ENCODE measurements at places on chromosomes 6 and 20.

- no peak for DNase-seq
Measured at GRCh38 chr6:20169119-20169557, 43.1 kb downstream of the MBOAT1 start.

DNA sequence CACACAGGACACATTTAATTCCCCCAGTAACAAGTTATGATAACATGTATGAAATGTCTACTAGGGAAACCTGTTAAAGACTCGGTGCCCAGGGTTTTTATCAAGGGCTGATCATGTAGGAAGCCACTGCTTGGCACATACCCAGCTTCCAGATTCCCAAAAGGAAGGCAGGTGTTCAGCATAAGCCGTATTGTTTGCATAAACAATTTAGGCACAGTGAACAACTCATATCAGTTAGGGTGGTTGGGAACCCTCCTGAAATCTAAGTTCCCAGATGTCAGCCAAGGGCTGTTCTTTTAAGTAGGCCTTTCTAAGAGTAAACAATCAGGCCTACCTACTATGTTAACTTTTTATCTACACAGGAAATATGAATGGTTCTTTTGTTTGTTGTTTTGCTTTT is 74.1 kb downstream of the ASXL1 start:
- DNase-seq: no peak

DNA sequence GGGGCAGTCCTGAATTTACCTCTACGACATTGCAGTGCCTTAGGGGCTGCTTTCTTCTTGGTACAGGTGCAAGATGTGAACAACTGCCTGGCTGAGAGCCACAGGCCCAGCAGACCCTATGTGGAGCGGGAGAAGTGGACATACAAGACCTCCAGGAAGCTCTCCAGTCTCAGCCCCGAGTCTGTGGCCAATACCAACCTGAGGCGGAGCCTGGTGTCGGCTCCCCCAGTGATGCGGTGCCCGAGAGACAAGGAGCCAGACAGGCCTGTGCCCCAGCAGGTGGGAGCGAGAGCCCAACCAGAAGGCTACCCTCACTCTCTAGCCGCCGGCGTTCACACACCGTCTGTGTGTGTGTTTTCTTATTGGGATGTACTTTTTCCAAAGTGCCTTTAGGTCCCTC is 59.6 kb downstream of the EFCAB8 start:
- DNase-seq: no peak

- DNase-seq: peak; percentile 53
Measured at GRCh38 chr6:68635706-68636513, 828 bp downstream of the ADGRB3 start.

- no peak for DNase-seq
Measured at GRCh38 chr20:4833074-4833728, 111.5 kb downstream of the PRND start.

DNA sequence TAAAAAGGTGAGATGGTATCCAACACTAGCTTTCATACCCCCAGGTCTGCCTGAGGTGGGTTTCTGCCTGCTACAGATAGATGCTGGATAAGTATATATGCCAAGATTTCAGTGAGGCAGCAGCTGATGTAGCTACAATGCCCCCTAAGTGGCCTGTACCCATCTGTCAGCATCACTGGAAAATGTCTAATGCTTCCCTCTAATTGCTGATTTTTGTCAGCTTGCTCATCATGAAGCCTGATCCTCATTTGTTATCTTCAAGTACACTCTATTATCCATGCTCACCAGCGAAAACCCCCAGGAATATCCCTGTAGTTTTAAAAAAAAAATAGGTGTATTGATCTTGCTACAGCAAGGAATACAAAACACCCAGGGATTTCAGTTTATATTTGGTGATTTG is 32.2 kb downstream of the OPRM1 start:
- no peak for DNase-seq

GRCh38 chr20:50655311-50655880 is 35.9 kb downstream of the RIPOR3 start:
- no peak for DNase-seq

DNA sequence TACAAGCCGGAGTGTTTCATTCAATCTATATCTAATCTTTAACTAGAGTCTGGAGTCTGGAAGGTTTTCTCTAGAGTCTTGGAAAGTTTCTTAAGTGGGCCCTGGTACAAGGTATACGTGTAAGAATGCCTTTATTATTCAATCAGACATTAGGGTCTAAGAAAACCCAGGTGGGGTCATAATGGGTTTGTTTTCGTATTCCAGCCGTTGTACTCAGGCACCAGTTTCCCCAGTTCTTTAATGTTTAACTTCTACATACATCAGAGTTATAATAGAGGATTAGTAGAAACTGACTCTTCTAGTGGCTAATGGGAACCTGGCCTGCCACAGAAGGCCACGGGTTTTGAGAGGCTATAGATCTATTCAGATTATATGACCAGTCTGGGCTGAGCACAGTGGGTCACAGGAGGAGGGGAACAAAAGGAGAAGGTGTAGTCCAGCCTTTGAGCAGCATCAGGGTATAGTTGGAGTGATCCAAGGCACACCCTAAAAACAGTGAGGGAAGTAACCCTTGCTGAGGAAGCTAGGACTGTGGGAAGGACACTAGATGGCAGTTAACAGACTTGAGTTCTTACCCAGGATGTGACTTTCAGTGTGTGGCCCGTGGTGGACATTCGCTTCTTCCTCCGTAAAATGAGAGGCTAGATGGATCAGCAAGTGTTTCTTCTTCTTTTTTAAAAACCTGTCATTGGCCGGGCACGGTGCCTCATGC is 15.5 kb downstream of the FAM83B start:
- DNase-seq: no peak

DNA sequence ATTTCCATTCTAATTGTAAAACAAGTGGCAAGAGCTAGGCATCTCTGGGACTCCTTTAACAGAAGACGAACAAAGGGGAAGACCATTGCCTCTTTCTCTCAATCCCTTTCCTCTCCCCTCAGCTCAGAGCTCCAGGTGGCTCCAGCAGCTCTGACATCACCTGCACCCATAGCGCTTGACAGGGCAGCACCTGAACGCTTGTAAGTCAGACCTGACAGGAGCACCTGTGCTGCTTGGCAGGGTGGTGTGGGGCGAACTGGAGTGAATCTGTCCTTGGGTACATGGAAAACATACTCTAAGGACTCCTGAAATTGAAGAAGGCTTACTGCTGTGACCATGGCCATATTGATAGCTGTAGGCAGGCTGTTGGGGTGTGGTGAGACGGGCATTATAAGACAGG is 409.5 kb upstream of the AGPAT4 start:
- no peak for DNase-seq

GRCh38 chr6:152012227-152012626 is 204.7 kb downstream of the ESR1 start:
- no peak for DNase-seq

DNA sequence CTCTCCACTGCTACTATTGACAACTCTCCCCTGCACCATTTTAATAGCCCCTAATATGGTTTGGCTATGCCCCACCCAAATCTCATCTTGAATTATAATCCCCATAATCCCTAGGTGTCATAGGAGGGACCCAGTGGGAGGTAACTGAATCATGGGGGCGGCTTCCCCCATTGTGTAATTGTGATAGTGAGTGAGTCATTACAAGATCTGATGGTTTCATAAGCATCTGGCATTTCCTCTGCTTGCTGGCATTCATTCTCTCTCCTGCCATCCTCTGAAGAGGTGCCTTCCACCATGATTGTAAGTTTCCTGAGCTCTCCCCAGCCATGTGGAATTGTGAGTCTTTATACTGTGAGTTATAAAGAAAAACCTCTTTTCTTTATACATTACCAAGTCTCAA is 74.1 kb upstream of the TCF21 start:
- no peak for DNase-seq

DNA sequence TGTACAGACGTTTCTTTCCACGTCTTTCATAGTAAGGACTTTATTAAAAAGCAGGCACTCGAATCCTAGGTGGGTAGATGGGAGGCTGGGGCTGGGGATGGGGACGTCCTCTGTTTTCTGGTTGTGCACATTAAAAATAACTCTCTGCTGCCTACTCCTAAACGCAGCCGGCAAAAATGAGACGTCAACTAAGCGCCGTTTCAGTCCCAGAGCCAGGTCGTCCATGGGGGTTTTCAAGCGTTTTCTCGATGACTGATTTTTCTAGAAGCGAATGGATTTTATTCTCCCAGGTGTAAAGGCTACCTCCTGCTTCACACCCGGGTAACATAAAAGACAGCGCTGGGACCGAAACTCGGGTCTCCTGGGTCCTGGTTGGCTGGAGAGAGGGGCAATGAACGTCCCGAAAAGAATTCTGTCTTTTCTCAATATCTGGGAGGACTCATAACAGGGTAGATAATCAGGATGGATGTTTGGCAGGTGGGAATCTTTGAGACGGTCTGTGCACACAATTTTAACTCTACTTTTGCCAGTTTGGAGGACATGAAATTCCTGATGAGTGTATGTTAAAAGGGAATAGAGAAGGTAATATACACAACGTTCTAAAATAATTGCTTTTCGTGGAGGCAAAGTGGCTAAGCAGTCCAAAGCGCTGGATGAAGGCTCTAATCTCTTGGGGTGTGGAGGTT is 25.2 kb downstream of the GPX6 start:
- DNase-seq: peak; percentile 43

GRCh38 chr20:454951-455350 is 7.4 kb downstream of the TBC1D20 start:
- no peak for DNase-seq

DNA sequence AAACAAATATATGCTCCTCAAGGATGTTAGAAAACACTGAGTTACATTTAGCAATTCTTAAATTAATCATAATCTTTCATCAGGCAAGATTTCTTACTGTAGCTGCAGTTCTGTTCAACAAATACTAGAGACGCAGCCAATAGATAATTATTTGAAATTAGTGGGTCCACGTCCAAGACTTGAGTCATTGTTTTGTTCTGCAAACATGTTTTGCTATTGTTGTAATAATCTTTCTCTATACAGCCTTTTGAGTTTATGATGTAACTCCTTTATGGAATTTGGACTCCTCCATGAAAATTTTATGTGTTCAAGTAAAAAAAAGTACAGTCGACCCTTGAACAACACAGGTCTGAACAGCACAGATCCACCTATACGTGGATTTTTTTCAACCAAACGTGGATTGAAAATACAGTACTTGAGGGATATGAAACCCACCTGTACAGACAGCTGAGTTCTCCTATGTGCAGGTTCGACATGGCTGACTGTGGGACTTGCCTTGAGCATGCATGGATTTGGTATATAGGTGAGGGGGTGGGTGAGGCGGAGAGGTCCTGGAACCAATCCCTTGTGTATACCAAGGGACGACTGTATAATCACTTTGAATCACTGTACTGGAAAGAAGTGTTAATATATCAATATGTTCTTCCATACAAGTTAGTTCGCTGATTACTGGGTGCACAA is 41.3 kb upstream of the SLC22A16 start:
- DNase-seq: no peak

- DNase-seq: no peak
Measured at GRCh38 chr6:126661646-126662045, 321.7 kb downstream of the CENPW start.

GRCh38 chr6:121932076-121932991 is 467.1 kb upstream of the HSF2 start:
- peak; percentile 20 for DNase-seq

DNA sequence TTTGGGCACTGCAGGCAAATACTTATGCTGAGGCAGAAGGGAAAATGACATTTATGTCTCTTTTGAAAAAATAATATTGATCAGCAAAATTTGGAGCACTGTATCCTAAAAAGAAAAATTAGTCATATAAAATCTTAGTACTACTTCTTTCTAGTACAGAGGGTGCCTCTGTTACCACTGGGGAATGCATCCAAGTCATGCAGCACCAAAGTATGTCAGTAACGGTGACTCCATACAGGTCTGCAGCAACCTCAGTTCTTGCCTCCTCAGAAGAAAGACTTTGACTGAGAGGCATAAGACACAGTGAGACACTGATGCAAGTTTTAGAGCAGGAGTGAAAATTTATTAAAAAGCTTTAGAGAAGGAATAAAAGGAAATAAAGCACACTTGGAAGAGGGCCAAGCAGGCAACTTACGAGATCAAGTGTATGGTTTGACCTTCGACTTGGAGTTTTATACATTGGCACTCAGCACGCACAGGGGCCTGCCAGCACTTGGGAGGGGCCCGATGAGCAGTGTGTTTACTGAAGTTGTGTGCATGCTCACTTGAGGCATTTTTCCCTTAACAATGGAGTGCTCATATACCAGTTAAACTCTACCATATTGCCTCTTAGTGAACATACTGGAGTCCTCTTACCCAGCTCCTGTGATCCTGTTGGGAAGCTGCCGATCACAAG is 1244.8 kb downstream of the EPHA7 start:
- DNase-seq: no peak

- no peak for DNase-seq
Measured at GRCh38 chr6:31114541-31114878, at the start of gene PSORS1C1. Gene PSORS1C1 (plus strand): TSS chr6:31114800. CDS start chr6:31129633, 14,833 bp downstream.

Data from D341Med (cell line).